ENCODE measurements at places on chromosomes 12 and 14.

DNA sequence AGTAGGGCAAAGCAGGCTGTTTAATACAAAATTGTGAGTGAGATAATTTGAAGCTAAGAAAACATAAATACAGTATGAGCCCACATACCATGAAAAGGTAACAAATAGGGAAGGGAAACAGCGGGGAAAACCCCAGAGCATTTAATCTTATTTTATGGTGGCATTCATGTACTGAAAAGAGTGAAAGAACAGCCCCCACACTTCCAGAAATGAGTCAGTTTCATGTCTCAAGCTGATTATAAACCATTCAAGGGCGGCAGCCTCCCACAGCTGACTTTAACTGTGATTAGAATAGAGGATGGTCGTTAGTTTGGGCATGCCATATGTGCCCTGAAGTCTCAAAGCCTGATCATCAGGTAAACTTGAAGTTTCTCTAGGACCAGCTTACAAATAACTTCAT lies 64.5 kb downstream of the FOXG1 start:
- no peak for DNase-seq

- no peak for DNase-seq
Measured at GRCh38 chr12:104122298-104122697, 15.7 kb downstream of the NFYB start.

GRCh38 chr12:89427508-89428156 lies 75.3 kb upstream of the DUSP6 start:
- DNase-seq, result no peak

DNA sequence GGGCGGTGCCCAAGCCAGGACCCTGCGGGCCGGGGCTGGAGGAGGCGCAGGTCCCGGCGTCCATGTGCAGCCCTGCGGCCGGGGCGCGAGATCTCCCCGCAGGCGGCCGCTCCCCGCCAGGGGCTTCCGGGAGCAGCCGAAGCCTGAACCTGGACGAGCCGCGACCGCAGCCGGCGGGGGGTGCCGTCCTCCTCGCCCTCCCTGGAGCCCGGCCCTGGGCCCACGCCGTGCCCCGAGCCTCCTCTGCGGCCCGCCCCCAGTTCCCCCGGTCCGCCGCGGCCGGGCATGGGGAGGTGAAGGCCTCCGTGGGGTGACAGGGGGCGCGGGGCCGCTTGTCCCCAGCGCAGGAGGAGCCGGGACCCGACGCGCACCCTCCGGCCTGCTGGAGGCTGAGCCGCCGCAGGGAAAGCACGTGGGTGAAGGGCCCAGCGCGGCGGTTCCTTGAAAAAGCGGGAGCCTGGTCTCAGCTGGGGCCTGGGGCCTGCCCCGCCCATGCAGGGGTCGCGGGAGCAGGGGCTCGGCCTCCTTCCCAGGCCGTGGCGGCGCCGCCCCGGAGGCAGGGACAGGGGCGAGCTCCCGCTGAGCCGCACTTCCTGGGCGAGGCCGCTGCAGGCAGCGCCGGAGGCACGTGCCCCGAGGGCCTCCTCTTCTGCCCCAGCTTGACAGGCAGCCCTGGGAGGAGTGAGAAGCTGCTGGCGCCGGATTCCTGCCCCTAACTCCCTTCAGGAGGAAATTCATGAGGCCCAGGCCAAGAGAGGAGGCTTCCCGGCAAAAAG lies 55.6 kb upstream of the PPP2R5C start:
- no peak for DNase-seq

DNA sequence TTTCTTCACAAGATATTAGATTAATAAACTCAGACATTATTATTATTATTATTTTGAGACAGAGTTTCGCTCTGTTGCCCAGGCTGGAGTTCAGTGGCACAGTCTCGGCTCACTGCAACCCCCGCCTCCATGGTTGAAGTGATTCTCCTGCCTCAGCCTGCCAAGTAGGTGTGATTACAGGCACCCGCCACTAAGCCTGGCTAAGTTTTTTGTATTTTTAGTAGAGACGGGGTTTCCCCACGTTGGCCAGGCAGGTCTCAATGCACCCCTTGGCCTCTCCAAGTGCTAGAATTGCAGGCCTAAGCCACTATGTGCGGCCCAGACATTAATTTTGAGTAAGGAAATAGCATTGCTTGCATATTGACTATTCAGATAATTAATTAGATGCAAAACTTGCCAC lies 554.9 kb upstream of the LRFN5 start:
- no peak for DNase-seq

DNA sequence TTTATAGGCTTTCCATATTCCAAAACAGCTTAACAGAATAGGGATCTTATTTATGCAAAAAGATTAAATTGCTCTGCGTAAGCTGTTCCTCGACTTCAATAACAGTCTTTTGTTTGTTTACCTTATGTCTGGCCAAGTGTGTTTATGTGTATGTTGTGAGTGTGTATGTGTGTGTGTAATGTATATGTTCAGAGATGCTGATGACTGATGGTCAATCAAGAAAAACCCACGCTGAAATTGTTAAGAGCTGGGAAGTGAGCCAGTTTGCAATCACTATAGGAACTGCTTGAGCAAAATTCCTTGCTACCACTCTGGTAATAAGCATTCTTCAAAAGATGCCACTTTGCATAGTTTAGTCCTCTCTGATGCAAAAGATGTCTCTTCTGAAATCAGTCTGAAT lies 59.6 kb downstream of the PRKD1 start:
- no peak for DNase-seq

GRCh38 chr12:120472521-120472920 lies 3.0 kb upstream of the SRSF9 start:
- no peak for DNase-seq

- no peak for DNase-seq
Measured at GRCh38 chr14:88063811-88064210, 58.9 kb downstream of the GPR65 start.

- DNase-seq, result peak; percentile 40
Measured at GRCh38 chr14:59358102-59358501, 107.1 kb downstream of the GPR135 start.

- no peak for DNase-seq
Measured at GRCh38 chr12:6916426-6917200, 2.2 kb downstream of the ENO2 start.

- DNase-seq, result no peak
Measured at GRCh38 chr12:113086249-113087164, 30.0 kb downstream of the DTX1 start.

DNA sequence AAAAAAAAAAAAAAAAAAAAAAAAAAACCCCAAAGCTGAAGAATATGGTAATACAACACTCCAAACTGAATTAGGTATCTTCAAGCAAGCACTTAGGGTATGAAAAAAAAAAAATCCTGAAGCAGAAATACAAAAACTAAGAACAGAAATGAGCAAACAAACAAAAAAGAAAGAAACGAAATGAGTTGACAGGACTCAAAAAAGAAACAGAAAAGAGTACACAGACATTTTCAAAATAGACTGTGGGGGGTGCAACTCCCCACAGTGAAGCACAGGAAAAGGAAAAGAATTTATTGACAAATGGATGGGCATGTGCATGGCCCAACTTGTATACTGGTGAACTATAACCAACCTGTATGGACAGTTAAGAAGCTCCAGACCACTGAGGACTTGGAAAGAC lies 24.6 kb downstream of the RPS6KA5 start:
- no peak for DNase-seq

- peak; percentile 25 for DNase-seq
Measured at GRCh38 chr12:110561471-110562201, 21.5 kb downstream of the PPTC7 start.

DNA sequence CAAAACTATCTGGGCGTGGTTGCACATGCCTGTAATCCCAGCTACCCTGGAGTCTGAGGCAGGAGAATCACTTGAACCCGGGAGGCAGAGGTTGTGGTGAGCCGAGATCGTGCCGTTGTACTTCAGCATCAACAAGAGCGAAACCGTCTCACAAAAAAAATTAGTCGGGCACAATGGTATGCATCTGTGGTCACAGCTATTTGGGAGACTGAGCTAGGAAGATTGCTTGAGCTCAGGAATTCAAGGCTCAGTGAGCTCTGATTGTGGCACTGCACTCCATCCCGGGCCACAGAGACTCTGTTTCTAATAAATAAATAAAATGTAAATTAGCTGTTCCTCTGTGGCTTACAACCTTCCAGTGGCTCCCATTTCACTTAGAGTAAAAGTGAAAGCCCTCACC lies 28.0 kb downstream of the RCOR1 start:
- DNase-seq, result peak; percentile 40

DNA sequence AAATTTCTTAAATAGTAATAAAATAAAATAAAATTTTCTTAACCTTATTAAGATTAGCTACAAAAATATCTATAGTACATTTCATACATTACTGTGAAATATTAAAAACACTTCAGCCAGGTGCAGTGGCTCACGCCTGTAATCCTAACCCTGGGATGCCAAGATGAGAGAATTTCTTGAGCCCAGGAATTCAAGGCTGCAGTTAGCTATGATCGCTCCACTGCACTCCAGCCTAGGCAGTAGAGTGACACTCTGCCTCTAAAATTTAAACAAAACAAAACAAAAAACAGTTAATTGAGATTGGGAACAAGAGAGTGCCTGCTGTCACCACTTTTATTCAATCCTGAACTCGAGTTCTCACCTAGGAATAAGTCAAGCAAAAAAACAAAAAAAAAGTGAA lies 95.0 kb upstream of the CPNE8 start:
- no peak for DNase-seq

DNA sequence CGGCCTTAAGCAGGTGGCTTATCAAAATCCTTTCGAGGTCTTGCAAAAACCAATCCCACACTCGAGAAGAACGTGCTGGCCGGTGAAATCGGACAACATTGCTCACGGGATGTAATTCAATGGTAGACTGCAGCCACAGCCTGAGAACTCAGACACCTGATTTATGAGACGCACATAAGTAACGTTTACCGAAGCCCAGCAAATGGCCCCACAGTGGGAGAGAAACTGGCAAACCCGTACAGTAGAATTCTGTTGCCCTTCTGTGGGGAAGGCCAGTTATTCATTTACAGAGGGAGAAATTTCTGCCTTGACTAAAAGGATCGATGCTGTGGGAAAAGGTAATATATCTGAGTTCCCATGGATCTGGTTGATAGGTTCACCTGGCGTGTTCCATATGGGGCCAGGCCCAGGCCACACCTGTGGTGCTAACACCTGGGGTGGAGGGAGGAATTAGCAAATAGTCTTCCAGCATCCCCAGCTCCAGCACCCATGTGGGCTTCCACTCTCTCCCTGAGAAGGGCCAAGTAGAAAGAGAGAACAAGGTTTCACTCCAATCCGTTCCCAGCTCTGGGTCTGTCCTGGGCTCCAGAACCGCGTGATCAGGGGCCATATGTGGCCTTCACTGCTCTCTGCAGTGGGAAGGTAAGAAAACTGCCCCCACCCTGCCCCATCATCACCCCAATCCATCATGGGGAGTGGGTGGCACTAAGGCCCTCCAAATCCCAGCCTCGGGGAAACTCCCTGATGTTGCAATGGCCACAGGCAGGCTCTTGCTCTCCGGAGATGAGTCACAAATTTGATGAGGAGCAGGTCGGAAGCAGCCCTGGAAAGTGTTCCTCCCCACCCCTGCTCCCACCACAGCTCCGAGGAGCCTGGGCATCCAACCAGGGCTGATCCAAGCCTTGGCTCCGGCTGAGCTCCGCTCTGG lies 12.7 kb downstream of the BDKRB1 start:
- DNase-seq, result peak; percentile 94

GRCh38 chr12:12032851-12033797 lies 37.6 kb upstream of the BCL2L14 start:
- DNase-seq, result peak; percentile 66

DNA sequence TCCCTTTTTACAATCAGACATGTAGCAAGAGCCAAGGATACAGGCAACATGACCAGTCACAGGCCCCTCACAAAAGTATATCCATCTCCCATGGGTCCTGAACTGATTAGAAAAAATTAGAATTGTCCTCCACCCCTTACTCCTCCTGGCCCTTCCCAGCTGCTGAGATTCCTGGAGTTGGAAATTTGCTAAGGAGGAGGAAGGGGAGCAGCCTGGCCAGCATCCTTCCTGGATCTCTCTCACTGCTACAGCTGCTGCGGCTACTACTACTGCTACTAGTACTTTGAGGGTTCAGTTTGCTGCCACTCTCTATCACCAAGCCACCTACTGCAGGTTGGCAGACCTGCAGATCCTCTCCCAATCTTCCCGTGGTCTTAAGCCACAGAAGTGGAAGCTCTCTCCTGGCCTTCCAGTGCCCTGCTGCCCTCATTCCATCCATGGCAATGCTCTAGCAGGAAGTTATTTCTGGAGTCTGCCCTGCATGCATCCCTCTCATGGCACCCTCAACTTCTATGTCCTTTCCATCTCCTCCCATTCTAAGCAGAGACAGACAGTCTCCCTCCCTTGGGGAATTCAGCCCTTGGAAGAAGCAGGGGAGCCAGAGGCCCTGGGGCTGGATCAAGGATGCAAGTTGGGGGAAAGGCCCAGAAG lies 1.0 kb downstream of the ITGA7 start:
- DNase-seq, result no peak

GRCh38 chr12:26277506-26278246 lies 82.3 kb downstream of the SSPN start:
- peak; percentile 72 for DNase-seq

GRCh38 chr14:68824517-68825347 lies 31.9 kb upstream of the ZFP36L1 start:
- DNase-seq, result peak; percentile 42

- no peak for DNase-seq
Measured at GRCh38 chr12:75774261-75775052, 257.1 kb downstream of the PHLDA1 start.

DNA sequence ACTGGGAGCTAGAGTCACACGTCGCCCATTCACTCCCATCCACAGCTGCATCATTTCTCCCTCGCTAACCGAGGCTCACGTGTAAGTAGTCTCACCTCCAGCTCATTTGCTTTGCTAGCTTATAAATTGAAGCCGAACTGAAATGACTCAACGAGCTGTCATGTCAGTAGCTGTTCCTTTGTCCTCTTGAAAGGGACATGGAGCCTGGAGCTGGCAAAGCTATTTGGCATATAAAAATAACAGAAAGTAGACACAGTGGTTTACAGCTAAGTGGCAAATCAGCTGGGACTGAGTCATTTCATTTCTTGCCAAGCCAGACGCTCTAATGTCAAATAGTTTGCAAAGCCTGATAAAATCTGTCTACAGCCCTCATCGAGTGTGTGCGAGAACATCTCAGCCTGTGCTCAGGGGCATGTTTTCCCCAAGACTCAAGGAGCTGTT lies 114.4 kb upstream of the TMEM233 start:
- no peak for DNase-seq

DNA sequence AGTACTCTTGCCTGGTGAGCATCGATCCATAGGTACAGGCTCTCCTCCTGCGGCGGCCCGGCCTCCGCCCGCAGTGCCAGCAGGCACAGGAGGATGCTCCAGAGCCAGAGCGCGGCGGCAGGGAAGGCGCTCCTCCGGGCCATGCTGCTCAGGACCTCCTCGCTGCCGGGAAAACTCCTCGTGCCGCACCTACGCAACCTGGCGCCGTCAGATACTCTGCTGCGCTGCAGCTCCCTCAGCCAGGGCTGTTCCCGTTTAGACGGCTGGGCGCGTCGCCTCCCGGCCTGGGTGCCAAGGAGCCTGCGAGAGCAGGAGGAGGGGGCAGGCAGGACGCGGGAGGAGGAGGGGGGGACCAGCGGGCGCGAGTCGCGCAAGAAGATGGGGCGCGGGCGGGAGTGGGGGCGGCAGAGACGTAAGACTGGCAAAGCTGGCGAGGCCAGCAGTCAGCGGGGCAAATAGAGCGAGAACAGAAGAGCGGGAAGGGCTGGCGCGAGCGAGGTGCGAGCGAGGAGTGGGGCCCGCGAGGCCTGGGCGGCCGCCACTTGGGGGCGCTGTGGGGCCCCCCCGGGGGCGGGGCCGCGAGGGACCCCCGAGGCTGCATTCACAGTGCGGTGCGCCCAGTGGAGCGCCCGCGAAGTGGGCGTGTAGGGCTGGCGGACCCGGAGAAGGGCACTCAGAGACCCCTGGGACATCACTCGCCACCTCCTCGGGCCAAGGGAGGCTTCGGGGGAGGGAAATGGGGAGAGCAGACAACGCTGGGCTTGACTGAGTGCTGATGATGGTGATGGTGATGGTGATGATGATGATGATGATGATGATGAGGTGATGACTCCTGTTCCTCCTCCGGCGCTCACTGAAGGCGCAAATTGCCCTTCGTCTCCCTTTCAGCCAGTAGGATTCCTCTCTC lies at the start of gene WIF1:
Gene WIF1 (minus strand): TSS at position 257 of the 907 bp plus-strand sequence. CDS start 114 bp downstream, at position 143.
- DNase-seq, result no peak
